ENCODE measurements at places on chromosomes 1 and 21.
A peak's percentile ranks its signal among the peaks of the same experiment; 100 is the strongest.

DNA sequence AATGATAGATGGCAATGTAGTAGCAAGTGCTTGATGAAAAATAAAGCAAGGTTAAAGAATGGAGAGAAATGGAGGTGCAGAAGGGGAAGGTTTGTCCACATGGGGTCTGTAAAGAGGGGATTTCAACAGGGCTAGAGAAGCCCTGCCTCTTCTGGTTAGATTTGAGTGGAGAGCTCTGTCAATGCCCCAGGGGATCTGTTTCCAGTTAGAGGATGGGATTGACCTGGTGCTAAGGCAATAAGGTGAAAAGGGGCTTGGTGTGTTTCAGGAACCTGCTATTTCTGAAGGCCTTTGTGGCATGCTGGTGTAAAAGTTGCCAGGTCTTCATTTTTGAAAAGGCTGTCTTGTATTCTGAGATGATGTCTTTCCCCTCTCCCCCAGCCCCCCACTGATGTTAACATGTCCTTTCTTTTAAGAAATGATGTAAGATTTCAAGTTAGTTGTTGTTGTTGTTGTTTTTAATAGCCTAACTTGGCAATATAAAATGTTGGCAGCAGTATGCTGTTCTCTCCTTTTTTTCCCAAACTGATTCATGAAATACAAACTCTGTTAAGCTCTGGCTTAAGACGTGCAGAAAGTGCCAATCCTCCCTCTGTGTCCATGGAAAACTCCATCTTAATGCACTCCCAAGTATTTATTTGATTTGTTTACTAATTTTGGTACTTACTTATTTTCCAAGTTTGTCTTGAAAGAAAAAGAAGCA lies 370.3 kb upstream of the ADGRL2 start:
- no peak for DNase-seq

- DNase-seq, result no peak
Observed at GRCh38 chr1:182118851-182119250, 57.3 kb upstream of the ZNF648 start.

DNA sequence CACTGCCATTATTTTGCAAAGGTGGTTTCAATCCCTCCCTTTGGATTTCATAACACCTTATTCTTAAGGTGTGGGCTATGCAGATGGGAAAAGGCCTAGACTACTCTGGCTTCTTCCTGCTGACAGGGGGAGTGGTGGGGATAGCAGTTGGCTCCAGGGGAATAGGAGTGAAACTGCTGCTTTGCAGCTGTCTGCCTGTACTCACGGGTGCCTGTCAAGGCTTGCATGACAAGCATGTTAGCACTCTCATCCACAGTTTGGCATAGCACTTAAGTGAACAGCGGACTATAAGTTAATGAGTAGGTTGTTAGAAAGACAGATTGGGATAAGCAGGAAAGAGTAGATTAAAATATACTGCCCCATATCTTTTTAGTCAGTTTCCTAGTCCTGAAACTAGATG lies 287.5 kb upstream of the DAB1 start:
- DNase-seq, result no peak

DNA sequence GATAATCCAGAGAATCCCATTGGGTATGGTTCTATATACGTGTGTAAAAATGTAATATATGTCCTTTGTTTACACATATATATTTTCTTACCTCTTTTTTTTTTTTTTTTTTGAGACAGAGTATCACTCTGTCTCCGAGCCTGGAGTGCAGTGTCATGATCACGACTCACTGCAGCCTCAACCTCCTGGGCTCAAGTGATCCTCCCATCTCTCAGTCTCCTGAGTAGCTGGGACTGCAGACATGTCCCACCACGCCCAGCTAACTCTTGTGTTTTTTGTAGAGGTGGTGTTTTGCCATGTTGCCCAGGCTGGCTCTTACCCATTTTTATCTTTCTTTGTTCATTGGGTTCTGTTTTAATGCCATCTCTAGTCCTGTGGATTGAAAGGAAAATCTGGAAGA lies 59.5 kb downstream of the ZBTB17 start:
- DNase-seq, result no peak

DNA sequence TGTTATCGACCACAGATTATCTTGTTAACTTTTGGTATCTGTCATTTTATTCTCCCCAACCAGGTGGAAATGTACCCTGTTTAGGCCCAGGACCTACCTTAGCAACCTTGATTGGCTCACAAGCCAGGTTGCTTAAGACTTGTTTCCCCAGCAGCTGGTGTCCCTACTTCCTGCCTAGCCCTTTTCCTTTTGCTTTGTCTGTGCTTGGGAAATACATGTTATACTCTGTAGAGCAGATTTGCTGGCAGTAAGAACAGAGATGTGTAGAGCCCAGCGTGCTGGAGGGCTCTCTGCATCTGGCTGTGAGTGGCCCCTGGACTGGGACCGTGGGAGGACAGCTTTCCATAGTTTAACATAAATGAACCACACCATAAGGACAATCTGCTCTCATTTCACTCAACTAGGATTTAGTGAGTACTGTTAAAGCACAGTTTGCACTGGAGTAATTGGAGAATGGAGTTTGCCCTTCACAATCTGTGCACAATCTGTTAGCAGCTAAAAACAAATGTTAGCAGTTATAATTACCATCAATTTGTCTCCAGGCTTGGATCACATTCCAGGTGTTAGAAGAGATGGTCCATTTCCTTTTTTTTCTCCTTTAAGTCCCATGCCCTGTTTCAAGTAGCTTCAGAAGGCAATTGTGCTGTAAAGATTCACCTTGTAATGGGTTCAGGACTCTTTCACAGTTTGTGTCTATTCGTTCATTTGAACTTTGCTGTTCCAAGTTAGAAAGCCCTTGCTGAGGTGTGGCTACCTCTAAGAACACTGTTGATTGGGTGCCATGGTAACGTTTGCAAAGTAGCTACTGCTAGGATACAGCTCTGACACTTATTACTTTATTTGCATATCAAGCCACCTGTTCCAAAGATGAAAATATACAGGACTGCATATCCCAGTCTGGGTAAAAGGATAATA lies at the start of gene APOBEC4:
TSS of gene APOBEC4 (minus strand) at position 770 of the 915 bp plus-strand sequence. CDS start 4,535 bp downstream, outside the sequence.
- no peak for DNase-seq

GRCh38 chr1:219099307-219099706 lies 74.4 kb upstream of the LYPLAL1 start:
- DNase-seq, result no peak

DNA sequence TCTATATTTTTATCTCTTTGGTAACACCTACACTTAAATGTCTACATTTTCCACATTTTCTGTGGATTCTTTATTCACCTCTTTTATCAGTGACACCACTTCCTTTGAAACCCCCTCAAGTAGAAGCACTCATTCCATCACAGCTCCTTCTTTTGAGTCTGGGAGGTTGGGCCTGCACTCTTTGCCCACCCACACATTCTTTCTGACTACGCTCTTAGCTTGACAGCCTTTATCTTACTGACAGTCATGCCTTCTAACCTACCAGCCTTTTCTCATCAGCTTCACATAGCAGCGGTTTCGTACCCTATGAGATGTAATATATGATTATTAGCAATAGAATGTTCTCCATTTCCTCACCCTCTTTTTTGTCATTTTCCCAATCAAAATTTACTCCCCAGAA lies 151.9 kb downstream of the TNFSF18 start:
- DNase-seq, result no peak

GRCh38 chr1:62126579-62127290 lies 67.9 kb upstream of the L1TD1 start:
- DNase-seq, result no peak

- no peak for DNase-seq
Observed at GRCh38 chr1:204307334-204307883, 52.3 kb downstream of the PLEKHA6 start.

DNA sequence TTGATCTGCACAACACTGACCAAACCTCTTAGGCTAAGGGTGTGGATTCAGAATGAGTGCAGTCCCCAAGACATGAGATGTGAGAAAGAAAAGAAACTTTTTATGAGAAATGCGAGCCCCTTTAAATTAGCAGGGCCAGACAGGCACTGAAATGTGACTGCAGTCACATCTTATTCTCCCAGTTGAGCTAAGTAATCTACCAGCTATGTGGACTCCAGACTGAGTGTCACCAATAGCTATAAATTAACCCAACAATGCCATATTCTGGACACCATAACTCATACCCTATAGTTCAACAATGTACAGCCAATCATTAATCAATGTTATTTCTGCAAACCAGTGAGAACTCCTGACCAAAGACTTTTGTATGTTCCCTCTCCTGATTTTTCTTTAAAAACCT lies 153.2 kb downstream of the COQ8A start:
- no peak for DNase-seq

GRCh38 chr21:45496151-45496967 lies 45.9 kb downstream of the SLC19A1 start:
- no peak for DNase-seq

DNA sequence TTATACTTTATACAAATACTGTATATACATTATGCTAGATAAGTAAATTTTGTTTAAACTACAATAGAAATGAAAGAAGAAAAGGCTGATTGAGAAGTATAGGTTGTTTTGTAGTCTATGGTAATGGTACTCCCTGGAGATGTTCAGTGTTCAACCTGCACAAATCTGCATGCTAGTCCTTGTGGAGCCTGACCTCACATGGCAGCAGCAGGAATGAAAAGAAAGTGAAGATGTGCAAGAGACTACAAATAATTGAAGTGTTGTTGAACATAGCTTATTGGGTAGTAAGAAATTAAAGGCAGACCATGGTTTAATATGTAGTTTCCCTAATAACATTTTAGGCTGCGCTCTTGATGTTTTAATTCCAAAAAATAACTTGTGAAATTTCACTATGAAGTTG lies 201.2 kb downstream of the TGFB2 start:
- no peak for DNase-seq

- DNase-seq, result no peak
Observed at GRCh38 chr1:245084551-245084950, 70.2 kb upstream of the KIF26B start.

GRCh38 chr1:178098262-178098661 lies 4.4 kb downstream of the RASAL2 start:
- DNase-seq, result peak; percentile 15

DNA sequence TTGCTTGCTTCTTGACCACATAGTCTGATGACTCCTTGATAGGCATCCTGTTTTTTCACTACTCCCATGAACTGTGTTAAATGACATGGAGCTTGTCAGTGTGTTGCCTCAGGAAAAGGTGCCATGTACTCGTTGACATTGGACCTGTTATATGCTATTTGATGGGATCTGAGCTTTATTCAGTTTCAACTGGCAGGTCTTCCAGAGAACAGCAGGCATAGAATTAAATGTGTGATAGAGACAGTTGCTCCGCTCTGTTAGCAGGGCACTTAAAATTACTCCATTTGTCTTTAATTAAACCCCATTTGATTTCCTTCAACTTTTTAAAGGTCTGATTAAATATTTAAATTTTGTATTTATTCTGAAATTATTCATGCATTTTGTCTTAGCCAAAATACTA lies 189.7 kb upstream of the ADGRL4 start:
- no peak for DNase-seq

- peak; percentile 82 for DNase-seq
Observed at GRCh38 chr21:42198929-42199867, 19.7 kb upstream of the ABCG1 start.

DNA sequence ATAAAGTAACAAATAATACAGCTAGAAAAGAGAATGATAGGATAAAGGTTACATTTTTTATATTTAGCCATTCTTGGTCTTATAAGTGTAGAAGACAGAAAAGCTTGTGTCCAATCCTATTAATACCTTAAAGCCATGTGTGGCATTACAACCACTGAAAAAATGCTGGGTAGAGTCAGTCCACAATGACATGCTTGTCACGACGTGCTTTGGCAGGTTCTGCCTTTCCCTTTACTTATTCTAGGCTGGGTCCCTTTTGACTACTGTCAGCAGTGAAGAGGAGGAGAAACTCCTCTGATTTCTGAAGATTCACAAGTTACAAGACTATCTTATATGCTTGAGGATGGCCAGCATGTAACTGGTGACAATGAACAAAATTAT lies 14.6 kb upstream of the AIM2 start:
- DNase-seq, result no peak

GRCh38 chr1:114458237-114458777 lies 52.7 kb downstream of the TRIM33 start:
- DNase-seq, result peak; percentile 76

- DNase-seq, result no peak
Observed at GRCh38 chr1:62952596-62952995, 168.7 kb downstream of the ATG4C start.

GRCh38 chr1:110218739-110219138 lies 8.6 kb downstream of the KCNC4 start:
- DNase-seq, result no peak

DNA sequence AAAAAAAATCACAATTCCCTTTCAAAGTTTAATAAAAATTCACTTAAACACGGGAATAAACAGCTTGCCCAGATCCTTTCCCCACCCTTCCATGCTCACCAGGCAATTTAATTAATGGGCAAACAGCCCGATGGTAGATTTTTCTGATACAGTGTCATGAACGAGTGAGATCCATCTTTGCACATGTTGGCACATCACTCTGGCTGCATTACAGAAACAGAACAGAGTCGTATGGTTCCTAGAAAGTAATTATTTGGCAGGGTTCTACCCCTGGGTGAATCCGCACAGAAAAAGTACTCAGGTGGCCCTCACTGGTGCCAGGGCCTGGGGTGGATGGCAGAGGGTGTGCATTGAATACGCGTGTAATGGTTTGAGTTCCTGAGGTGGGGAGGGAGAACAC lies 24.6 kb upstream of the OVAAL start:
- no peak for DNase-seq

DNA sequence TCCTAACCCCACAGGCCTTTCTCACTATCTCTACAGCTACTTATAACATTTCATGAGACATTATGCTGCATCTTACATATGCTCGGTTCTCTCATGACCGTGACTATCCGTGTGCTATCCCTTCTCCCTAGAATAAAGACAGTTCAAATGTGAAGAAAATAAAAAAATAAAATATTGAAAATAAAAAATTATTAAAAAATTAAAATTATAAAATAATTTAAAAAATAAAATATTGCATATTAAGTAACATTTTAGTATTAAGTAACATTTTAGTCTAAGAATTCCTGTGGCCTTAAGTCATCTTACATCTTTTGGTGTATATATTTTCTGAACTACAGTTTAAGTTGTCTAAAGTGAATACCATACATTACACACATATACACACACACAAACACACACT lies 415.5 kb downstream of the DPYD start:
- DNase-seq, result no peak

DNA sequence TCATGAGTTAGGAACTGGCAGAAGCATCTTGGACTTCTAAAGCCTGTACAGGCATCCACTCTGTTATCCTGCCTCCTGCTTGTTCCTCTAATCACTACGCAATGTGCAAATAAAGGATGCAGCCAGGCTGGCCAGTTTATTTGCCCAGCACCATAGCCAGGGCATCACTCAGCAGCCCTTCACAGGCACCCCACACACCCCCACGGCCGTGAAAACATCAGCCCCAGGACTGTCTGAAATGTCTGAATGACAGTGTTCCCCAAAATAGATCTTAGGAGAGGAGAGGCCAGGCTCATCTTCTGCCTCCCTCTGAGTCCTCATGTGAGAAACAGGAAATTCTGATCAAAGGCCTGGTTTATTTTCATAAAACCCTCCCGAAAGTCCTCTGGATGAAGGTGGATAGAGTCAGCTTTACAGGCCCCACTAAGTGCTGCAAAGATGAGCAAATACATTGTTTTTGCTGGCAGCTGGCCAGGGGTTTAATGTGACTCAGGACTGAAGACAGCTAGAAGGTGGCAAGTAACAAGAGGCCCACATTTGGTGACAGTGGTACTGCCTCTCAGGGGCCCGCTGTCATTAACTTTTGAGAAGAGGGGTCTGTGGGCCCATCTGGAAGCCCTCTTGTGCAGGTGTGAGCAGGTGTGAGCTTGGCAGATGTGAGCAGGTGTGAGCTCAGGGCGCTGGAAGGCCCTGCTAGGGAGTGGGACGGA lies 32.9 kb downstream of the GRHL3 start:
- no peak for DNase-seq

GRCh38 chr1:37845786-37846185 lies 13.6 kb downstream of the MTF1 start:
- DNase-seq, result no peak

- DNase-seq, result no peak
Observed at GRCh38 chr1:153553096-153553495, 4.0 kb upstream of the S100A3 start.
